ENCODE measurements at places on chromosomes 5 and 9.

GRCh38 chr5:121758615-121759014 is 93.1 kb upstream of the FTMT start:
- no peak for DNase-seq

DNA sequence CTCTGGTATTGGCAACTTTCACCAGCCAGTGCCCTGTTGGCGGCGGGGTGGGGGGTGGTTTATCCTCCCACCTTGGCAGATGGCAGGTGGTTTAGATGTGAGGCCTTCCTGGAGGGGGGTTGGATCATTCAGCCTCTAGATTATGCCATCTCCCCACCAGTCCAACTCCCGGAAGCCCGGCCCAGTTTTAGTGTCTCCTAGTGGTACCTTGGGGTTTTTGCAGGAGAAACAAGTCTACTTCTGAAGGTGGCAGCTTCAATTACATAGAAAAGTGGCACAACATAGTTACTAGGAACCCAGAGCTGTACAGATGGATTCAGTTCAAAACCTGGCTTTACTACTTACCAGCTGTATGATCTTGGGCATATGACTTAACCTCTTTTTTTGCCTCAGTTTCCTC is 11.3 kb downstream of the PRLR start:
- DNase-seq: no peak

DNA sequence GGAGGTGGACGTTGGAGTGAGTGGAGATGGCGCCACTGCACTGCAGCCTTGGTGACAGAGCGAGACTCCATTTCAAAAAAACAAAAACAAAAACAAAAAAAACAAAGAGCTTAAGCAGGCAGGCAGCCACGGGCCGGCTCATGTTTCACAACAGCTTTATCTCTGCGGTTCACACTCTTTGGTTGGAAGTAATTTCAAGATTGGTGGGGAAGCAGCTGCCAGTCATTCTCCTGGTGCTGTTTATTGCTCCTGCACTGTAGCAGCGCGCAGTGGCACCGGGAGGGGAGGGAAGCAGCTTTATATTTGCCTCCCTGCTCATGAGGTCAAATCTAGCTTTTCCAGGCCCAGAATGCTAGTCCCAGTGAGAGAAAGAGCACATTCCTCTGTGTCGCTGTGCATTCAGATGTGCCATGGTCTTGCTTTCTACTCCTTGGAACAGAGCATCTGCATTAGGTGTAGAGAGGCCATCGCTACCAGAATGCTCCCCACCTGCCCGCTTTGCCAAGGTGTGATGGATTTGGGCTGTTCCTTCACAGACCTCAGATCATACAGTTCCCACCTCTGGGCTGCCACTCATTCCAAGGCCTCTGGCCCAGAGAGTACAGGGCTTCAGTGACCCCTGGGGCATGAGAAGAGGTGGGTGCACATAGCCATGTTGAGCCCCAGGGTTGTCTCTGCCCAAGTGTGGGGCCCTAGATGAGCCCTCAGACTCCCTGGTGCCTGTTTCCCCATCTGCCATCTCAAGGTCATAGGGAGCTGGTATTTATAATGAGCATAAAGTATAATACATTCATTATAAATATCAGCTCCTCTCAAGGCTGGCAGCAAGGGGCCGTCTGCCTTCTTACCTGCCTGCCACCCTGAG is 270.4 kb downstream of the MED10 start:
- DNase-seq: no peak

GRCh38 chr9:36791222-36791950 is 218.7 kb downstream of the MELK start:
- DNase-seq: no peak

- DNase-seq: no peak
Measured at GRCh38 chr5:127096328-127096993, 23.2 kb upstream of the C5orf63 start.

DNA sequence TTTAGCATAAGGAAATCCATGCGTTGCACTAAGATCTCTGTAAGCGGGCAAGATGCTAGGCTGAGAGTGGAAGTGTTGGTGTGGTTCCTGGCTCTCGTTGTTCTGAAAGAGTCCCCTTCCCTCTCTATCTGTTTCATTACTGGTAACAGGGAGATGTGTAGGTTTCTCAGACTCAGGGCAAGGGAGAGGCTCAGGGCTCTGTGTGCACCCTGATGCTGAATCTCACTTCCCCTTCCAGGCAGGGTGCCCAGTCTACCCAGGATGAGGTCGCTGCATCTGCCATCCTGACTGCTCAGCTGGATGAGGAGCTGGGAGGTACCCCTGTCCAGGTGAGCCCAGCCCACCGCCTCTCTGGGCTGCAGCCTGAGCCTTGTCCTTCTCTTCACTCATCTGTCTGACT is 45.7 kb downstream of the STOM start:
- DNase-seq: no peak

DNA sequence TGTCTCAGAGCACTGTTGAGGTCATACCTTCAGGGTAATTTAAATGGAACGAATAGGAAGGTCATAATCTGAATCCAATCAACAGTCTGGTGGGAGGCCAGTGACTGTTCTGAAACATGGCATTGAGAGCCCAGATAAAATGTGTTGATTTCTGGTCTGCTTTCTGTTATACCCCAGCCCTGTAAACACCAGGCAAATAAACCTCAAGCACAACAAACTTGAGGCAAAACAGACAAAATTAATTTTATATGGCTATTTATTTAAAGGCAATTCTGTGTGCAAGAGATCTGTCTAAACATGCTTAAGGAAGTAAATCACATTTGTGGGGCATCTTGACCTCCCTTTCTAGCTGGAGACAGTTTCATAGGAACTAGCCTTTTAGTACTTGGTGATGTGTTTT is 140.9 kb upstream of the SPEF2 start:
- peak; percentile 64 for DNase-seq

GRCh38 chr5:12242950-12243888 is 339.0 kb upstream of the CTNND2 start:
- no peak for DNase-seq

- DNase-seq: no peak
Measured at GRCh38 chr5:113187906-113188305, 211.3 kb downstream of the DCP2 start.

DNA sequence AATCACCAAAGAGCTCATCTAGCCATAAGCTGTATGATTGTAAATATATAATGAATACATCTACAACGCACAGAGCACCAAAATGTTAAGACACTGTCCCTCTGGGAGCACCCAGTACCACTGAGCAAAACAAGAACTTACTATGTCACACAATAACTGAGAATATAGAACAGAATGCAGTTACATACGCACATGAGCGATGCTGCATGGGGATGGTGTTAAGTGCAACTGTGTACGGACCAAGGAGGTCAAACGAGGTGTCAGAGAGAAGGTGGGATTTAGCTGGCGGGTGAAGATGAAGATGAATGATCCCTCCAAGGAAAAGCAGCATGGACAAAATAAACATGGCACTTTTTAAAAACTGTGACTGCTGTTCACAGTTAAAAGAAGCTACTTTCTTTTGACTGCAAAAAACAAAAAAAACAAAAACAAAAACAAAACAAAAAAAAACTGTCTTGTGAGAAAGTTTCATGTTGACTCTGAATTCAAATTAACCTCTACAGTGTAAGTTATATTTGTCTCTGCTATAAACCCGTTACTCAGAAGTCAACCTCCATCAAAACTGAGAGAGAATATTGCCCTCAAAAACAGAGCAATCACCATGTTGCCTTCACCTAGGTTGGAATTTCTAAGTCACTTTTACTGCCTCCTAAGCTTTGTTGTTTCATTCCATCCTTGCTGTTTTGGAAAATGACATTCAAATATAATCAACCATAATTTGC is 169.6 kb upstream of the GNA14 start:
- DNase-seq: no peak

GRCh38 chr5:124182133-124182532 is 564.3 kb downstream of the ZNF608 start:
- DNase-seq: no peak

GRCh38 chr5:59732806-59733205 is 160.7 kb downstream of the PDE4D start:
- DNase-seq: no peak

DNA sequence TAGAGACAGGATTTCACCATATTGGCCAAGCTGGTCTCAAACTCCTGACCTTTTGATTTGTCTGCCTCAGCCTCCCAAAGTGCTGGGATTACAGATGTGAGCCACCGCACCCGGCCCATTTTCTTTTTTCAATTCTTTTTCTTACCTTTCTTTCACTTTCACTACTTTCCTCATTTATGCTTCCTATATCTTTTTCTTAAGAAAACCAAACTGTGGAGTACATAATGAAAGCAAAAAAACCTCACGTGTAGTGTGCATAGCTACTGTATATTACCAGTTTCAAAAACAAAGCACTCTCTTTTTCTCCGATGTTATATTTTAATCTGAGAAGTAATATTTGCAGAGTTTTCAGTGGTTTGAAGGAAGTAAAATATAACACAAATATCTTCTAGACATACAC is 8.0 kb upstream of the CAST start:
- DNase-seq: no peak

DNA sequence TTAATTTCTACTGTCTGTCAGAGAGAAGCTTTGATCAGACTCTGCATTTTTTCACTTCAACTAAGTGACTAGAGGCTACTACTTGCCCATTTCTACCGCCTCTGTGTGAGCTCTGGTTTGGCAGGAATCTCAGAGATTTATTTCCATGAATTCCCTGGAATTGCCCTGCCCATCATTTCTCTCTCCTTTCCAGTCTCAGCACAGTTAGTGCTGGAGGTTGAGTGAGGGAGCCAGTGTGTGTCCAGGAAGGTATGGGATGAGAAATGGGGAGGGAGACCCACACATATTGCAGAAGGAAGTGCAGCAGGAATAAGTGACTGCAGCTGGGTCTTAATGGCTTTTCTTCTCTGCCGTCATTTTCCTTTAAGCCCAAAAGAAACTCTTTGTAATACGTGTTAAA is 443.1 kb upstream of the ZNF462 start:
- no peak for DNase-seq

GRCh38 chr9:127113191-127113972 is 9.1 kb downstream of the ANGPTL2 start:
- DNase-seq: no peak

- no peak for DNase-seq
Measured at GRCh38 chr5:9787861-9788600, 157.9 kb upstream of the TAS2R1 start.

DNA sequence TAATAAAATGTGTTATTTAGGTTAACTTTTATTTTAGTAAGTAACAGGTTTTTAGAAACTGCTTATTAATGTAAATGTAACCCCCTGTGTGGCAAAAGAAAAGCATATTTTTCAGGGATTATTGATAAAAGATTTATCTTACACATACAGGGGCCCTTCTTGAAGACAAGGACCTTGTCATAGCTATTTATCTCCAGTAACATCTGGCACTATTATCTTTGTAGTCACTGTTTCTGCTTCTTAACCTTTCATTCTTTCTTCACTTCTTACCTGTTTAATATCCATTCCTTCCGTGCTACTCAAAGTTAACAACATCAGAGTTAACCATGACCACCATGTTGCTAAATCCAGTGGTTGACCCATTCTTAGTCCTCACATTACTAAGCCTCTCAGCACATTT is 117.8 kb upstream of the VCAN start:
- DNase-seq: no peak

Data from left renal pelvis (tissue), 4 donors.